Activated CD8-positive, alpha-beta memory T cell treated with anti-CD3 and anti-CD28 coated beads, Interleukin-2, amount 10 ng/mL, durations not matched to agents 7 days and 5 days (primary cell): ENCODE measurements at places on chromosomes 16 and 17. TPM values are rescaled to one million over a fixed set of nuclear protein-coding genes. Genes with fewer than 3 reads are reported as not detected.

AARSD1 gene
- 41.9 TPM for total RNA-seq

NPIPB12 gene
- total RNA-seq = 95.3 TPM

HLF gene
- 2.6 TPM for total RNA-seq

CCR7 gene
- total RNA-seq = 43.5 TPM

MPDU1 gene
- 57.6 TPM for total RNA-seq

CHST4 gene
- not detected for total RNA-seq

PPP1R27 gene
- total RNA-seq = not detected

TBC1D3H gene
- total RNA-seq = not detected

PPY gene
- total RNA-seq = not detected

ABCC6 gene
- not detected for total RNA-seq

SPNS3 gene
- total RNA-seq = 39.1 TPM

NOXO1 gene
- total RNA-seq = not detected

C16orf54 gene
- 51.2 TPM for total RNA-seq

CCL7 gene
- total RNA-seq = not detected

NPW gene
- 1.1 TPM for total RNA-seq

KRT33B gene
- not detected for total RNA-seq

ADAMTS18 gene
- total RNA-seq = not detected

CHST5 gene
- total RNA-seq = 0.14 TPM

CRHR1 gene
- not detected for total RNA-seq

CENPT gene
- total RNA-seq = 61.8 TPM

MYH13 gene
- not detected for total RNA-seq

CCL18 gene
- total RNA-seq = not detected

BEAN1 gene
- total RNA-seq = not detected

NPB gene
- total RNA-seq = not detected

ATP6V0A1 gene
- 6.0 TPM for total RNA-seq

ACSM5 gene
- total RNA-seq = not detected

C16orf92 gene
- not detected for total RNA-seq

FLII gene
- 357 TPM for total RNA-seq

EPOP gene
- total RNA-seq = 20.1 TPM

DOK4 gene
- total RNA-seq = 3.4 TPM

ABCC11 gene
- total RNA-seq = 0.19 TPM

HSPB9 gene
- not detected for total RNA-seq

MMP25 gene
- 34.0 TPM for total RNA-seq

CACNA1H gene
- 0.37 TPM for total RNA-seq

SEPTIN1 gene
- 278 TPM for total RNA-seq

VMO1 gene
- 0.50 TPM for total RNA-seq

CA10 gene
- total RNA-seq = 0.09 TPM

HASPIN gene
- total RNA-seq = 30.4 TPM

CEP131 gene
- total RNA-seq = 20.6 TPM

MILR1 gene
- 0.82 TPM for total RNA-seq

KRTAP2-2 gene
- not detected for total RNA-seq

MYOCD gene
- not detected for total RNA-seq

AGRP gene
- not detected for total RNA-seq

TBKBP1 gene
- 2.6 TPM for total RNA-seq

CLDN6 gene
- total RNA-seq = not detected

PYDC1 gene
- total RNA-seq = not detected

GNPTG gene
- 33.0 TPM for total RNA-seq

CD300H gene
- not detected for total RNA-seq

ATP2A1 gene
- 1.5 TPM for total RNA-seq

LDHD gene
- not detected for total RNA-seq

CES4A gene
- 8.1 TPM for total RNA-seq

POLG2 gene
- total RNA-seq = 47.3 TPM

USP31 gene
- 7.0 TPM for total RNA-seq

MAP2K3 gene
- total RNA-seq = 65.5 TPM
